ENCODE measurements at places on chromosomes 5 and 9.

DNA sequence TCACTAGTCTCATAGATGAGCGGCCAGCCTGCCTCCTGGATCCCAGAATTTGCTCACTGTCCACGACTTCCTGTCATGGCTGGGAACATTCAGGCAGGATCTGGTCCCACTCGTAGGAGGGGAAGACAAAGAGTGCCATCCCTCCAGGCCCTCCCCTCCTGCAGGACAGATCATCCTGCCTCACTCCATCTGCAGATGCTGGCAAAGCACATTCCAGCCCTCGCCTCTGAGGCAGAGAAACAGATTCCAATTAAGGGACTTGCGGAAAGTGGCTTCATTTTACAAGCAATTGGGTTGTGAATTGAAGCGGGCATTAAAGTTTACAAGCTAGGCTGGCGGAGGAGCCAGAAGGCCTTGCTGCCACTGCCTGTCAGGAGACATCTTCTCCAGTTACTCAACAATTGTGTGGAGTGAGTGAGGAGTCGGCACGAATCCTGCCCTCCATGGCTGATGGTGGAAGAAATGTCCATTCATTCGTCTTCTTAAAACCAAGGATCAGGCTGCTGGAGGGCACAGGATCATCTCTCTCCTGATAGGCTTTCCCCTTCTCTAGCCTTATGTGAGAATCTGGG lies 41.8 kb upstream of the KCNMB1 start:
- no peak for DNase-seq

DNA sequence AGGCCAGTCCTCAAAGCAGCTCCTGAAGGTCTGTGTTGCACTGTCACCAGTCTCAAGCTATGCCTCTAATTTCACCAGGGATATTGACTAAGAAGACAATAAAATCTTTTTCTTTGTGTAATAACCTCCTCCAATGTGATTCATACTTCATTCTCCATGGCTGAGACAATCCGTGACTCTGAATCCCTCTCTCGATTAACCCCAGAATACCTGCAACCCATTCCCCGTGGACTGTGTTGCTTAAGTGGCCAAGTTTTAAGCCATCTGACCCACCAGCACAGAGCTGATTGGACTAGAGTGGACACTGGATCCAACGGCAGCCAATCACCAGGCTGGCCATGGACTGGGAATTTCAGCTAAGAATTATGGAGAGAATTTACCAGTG lies 5.4 kb upstream of the CCIN start:
- DNase-seq: no peak

DNA sequence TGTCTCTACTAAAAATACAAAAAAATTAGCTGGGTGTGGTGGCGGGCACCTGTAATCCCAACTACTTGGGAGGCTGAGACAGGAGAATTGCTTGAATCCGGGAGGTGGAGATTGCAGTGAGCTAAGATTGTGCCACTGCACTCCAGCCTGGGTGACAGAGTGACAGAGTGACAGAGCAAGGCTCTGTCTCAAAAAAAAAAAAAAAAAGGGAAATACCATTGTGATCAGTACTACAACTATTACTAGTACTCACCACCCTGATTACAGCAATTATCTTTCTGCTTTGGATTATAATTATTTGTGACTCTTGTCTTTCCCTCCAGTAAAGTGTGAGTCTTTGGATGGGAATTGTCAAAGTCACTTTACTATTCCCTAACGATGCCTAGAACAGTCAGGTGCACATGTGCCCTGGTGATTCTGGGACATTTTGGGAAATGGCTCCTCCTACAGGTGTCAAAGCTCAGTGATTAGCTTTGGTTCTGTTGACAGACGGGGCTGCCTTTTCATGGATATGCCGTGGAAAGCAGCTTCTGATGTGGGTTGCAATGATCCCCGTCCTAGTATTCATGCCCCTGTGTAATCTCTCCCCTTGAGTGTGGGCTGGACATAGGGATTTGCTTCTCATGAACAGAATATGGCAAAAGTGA lies 31.8 kb upstream of the FRRS1L start:
- no peak for DNase-seq

- no peak for DNase-seq
Observed at GRCh38 chr9:80070071-80070742, 498.4 kb downstream of the TLE4 start.

DNA sequence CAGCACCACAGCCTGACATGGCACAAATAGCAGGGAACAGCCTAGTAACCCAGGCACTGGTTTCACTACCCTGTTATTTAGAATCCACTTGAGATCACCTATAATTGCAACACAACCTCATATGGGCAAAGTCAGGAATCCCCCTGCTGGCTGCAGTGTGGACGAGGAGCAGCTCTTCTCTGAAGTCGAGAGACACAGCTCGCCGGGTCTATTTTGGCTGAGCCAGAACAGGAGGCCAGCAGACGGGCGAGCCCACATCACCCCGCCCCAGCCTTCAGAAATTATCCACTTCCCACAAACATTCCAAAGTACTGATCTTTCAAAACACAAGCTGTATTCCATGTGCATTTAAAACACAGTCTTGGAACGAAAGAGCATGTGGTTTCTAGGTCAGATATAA lies 179.0 kb downstream of the ROR2 start:
- no peak for DNase-seq

DNA sequence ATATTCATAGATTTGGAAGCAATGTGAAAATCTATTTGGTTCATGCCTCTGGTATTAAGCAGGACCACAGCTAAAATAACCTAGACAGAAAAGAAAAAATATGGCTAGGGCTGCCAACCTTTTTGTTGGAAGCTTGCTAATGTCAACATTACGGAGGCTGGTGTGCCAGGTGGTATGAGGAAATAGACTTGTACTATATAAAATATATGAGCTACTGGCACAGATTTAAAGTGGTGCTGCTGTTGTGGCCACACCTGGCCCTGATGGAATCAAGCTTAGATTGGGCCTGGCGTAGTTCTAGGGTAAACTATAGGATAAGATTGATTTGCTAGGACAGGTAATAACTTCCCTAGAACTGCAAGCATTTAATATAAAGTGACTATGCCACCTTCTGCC lies 10.6 kb upstream of the PARP8 start:
- no peak for DNase-seq

DNA sequence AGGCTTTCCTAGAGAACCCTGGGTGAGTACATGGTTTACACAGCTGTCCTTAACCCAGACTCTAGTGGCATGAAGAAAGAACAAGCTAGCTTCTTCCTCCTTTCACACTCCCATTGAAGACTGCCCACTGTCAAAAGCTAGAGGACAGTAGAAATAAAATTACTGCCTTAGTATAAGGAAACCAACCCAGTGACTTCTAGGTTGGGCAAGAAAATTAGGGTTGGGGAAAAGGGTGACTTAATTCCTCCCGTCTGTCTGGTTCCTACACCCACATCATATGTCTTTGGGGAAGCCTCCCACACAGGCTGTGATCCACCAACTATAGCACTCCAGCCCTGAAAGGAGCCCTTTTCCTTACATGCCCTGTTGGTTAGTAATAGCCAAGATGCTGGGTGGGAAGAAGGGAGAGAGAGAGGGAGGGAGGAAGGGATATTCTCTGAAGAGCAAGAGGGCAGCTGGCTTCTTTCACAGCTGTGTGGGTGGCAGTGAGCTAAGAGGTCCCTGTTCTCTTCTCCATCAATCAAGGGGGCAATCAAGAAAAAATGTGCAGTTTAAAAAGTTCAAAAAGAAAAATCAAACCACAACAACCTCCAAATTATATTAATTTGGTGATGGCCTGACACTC lies 21.7 kb downstream of the HBEGF start:
- DNase-seq: no peak

GRCh38 chr5:137752905-137753690 lies 1.1 kb downstream of the HNRNPA0 start:
- DNase-seq: no peak

DNA sequence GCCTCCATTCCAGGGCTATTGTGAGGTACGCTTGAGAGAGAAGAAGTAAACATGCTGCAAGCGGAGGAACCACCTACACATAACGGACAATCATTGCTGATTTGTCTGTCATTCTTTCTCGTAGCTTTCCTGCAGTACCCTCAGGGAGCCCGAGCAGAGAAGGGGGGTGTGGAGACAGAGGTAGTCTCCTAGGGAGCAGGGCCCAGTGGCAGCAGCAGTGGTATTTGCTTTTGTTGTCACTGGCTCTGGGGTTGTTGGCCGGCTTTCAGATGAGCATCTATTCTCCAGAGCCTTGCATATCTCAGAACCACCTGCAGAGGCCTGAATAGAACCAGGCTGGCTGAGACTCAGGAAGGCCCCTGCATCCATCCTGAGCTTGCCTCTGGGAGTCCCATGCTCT lies 19.9 kb downstream of the ENHO start:
- DNase-seq: no peak

DNA sequence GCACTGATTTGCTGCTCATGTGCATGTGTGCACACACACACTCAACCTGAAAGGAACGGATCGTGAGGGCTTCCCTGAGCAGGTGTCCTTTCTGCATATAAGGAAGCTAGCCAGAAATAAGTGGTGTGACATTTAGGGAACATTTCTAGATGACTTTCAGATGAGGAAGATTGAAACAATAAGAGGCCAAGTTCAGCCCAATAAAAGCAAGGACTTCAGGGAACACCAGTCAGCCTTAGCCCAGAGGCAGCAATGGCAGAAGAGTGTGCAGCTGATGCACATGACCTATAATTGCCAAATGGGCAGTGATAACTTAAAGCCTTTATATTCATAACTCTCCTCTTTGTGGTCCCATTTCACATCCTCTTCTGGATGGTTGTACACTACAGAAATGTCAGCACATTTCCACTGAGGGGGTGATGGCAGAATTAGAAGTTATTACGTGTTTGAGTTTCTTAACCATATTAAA lies 255.5 kb downstream of the TRIM32 start:
- DNase-seq: no peak

- DNase-seq: no peak
Observed at GRCh38 chr5:166758151-166758550, 1533.3 kb upstream of the WWC1 start.

GRCh38 chr5:132027027-132027426 lies 15.6 kb upstream of the ACSL6 start:
- no peak for DNase-seq

- DNase-seq: no peak
Observed at GRCh38 chr9:135156525-135157510, 69.3 kb downstream of the OLFM1 start.

GRCh38 chr5:45062044-45062443 lies 253.3 kb downstream of the MRPS30 start:
- DNase-seq: no peak

- DNase-seq: no peak
Observed at GRCh38 chr5:31124651-31125305, 68.7 kb upstream of the CDH6 start.

GRCh38 chr5:32692036-32692746 lies 18.9 kb upstream of the NPR3 start:
- DNase-seq: no peak

DNA sequence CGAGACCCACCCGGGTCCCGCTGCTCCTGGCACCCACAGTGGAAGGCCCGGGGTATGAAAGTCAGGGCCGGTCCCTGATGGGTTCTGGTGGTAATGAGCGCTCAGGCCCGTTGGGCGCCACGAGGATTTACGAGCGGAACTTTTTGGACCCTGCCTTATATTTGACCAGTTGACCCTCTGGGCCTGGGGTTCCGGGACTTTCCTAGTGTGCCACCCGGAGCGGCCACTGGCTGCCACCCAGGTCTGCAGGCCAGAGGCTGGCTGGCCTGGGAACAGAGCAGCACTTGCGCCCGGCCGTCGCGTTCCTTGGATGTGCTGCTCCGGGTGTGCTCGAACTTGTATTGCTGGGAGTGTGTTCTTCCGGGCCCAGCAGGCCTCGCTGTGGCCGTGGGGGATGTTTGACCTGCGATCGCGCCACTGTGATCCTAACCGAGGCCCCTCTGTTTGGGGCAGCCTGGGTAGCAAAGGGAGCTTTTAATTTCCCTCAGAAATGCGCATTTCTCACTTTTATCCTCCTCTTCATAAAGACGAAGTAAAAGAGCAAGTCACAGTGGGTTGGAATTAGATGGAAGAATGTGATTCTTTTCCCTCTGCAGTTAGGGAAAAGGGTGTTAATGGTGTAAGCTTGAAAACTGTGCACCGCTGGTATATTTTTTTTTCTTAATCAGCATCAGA lies 1.2 kb downstream of the F2RL1 start:
- DNase-seq: no peak

DNA sequence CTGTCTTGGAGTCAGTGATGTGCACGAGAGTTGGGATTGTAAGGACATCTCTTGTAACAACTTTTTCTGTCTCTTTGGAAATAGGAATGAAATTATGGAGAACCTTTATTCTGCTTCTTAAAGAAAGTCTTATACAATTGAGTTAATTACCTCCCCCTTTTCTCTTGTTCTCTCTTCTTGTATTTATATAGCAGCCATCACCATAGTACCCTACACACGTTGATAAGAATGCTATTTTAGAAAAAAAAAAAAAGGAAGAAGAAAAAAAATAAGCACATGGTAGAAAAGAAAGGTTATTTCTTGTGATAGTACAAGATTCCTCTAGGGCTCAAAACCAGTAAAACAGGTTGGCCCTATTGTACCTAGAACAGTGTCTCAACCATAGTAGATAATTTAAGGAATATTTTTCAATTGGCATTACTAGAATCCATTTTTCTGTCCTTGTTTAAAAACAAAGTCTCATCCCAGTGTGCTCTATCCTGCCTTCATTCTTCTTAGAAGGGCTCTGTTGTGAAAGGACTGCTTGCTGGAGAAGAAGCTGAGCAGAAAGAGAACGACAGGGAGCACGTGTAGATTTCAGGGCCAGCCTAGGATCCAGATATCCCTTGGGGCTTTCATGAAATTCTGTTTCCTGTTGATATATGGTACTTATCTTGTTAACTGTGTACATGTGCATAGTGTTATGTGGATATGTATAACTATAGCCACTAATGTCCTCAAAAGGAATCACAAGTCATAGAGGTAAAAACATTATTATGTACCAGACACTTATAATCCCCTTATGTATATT lies 392.3 kb upstream of the MEF2C start:
- no peak for DNase-seq

DNA sequence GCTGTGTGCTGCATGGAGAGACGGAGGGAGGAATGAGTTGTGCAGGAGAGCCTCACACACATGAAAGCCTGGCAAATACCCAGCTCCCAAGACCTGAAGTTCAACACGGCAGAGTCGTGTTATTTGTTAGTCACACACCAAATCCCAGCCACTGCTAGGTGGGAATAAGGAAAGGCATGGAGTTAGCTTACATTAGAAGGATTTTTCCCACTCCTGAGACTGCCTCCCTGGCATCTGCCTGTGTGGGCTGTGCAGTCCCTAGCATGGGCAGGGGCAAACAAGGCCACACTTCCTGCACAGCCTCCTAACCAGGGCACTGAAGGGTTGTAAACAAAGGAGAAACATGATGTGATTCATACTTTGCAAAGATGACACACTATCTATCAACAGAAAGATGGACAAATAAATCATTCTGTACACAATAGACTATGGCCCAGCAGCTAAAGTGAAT lies 306.8 kb downstream of the SPOCK1 start:
- DNase-seq: no peak

Data from stimulated activated CD4-positive, alpha-beta T cell treated with anti-CD3 and anti-CD28 coated beads, Interleukin-1b, Interleukin-23, amount 100 ng/mL, for 1 hour (primary cell).